CD4-positive, alpha-beta T cell treated with Interleukin-1 beta for 1 hour (primary cell): ENCODE measurements at places on chromosomes 12 and 14.

- no peak for DNase-seq
These were observed 93.1 kb upstream of the ZDHHC17 start for GRCh38 chr12:76670776-76671175.

DNA sequence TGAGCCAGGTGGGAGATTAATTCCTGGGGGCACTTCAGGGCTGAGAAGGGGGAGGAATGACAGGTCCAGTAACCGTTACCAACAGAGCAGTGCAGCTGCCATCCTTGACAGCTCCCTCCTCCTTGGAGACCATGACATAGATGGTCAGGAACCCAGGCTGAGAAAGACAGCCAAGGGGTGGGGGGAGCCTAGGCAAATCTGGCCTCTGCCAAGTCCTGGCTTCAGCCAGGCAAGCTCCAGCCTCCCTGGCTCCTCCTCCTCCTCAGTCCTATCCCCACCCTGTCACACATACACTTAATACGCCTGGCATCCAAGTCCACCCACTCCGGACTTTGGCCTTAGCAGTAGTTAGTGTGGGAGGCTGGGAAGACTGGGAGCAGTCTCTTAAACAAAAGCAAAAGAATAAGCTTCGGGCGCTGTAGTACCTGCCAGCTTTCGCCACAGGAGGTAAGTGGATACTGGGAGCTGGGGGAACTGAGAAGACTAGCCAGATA lies at the start of gene RDH5:
RDH5 (plus strand) TSS at position 323 of the 494 bp plus-strand sequence. CDS start 792 bp downstream, outside the sequence.
- DNase-seq, result no peak

DNA sequence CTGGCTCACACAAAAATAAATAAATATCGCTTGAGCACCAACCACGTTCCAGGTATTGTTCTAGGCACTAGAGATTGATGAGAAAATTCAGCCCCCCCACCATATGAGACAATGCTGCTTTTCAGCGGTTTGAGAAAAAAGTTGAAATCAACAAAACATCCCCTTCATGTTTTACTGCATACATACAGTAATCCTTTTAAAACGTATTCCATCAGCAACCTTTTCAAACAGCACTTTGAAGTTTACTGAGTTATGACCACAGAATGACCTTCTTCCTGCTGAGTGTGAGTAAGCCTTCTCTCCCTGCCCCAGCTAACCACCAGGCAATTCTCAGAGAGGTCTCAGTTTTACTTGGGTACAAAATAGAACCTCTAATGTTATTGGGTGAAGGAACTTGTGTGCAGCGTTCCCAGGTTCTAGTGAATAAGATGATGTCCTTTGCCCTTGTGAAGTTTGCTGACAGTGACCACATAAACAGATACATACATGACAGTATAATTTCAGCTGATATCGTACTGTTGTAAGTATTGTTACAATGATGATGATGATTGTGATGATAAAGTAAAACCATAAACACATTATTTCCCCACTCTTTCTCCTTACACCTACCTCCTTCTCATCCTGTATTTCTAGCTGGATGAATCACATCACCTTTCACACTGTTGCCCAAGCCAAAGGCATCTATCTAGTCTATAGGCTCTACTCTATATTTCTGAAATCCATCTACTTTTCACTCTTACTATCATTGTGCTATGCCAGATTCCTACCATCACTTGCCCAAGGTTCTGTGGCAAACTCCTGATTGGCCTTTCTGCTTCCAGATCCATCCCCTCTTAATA lies 124.4 kb upstream of the KRR1 start:
- DNase-seq, result no peak

GRCh38 chr14:64971491-64971942 lies 619 bp downstream of the RAB15 start:
- no peak for DNase-seq

DNA sequence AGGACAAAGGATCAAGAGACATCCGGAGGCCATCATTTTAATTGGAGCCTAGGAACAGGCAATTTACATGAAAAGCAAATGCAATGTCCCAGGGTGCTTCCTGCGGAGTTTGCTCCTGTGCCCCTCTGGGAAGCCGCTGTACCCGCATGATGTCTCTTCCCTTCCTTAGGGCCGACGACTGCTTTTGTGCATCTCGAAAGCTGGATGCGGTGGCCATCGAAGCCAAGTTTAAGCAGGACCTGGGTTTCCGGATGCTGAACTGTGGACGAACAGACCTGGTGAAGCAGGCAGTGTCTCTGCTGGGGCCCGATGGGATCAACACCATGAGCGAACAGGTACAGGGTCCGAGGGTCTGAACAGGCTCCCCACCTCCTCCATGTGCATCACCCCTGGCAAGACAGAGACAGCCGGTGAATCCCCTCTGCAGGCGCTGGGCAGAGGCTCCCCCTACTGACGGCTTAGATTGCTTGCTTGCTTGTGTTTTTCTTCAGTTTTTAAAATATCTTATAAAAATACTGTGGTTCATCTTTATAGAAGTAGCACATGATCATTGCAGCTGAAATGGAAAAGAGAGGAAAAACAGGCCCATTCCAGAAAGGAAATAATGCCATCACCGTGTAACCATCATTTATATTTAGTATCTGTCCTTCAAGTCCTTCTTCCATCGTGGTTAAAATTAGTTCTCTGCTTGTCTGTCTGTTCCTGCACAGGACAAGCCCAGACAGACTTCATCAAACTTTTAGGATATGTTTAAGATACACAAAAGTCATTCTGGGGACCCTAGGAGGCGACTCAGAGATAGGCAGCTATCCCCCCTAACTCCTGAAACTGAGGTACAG lies 75.4 kb upstream of the PWP1 start:
- peak; percentile 7 for DNase-seq

DNA sequence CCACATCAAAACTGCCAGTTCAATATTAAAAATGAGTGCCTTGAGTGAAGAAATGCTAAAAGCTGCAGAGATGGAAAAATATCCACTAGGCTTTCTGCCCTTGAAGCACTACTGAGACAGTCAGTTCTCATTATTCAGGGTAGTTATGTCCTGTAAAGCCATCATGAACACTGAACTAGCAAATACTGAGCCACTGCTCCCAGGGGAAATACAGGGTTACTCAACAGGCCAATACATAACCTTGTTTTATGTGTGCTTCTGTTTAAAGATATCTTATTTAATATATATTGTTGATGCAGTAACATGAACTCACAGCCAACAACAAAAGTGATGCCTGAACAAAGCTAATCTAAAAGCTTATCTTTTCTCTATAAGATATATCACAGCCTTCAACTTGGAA lies 3.3 kb downstream of the RAD52 start:
- no peak for DNase-seq

DNA sequence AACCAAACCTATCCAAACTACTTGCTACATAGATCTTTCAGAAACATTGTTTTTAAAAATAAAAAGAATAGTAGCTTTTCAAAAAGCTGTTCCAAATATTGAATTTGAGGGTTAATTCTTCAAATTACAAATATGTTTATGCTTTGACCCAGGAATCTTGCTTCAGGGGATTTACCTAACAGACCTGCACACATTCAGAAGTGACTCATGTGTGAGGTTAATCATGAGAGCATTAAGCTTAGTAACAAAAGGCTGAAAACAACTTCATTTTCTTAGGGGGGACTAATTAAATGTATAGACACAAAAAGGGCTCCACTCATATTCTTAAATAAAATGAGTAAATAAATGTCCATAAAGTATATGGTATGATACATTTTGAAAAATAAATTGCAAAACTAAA lies 672.4 kb upstream of the FLRT2 start:
- DNase-seq, result no peak

DNA sequence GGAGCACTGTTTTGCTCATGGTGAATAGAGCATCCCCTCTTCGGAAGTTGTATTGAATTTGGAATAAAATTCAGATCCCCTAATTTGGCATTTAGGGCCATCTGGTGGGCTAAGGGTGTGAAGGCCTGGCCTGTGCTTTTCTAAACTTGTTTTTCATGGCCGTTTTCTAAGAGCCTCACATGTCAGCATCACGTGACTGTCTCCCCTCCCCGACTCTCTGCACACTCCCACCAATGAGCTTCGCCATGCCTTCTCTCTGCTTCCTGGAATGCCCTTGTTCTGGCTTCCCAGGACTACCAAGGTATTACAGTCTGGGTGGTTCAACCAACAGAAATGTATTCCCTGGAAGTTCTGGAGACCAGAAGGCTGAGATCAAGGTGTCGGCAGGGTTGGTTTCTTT lies 85.3 kb downstream of the PRIMA1 start:
- DNase-seq, result no peak

GRCh38 chr12:107655281-107656065 lies 30.1 kb upstream of the PWP1 start:
- no peak for DNase-seq

DNA sequence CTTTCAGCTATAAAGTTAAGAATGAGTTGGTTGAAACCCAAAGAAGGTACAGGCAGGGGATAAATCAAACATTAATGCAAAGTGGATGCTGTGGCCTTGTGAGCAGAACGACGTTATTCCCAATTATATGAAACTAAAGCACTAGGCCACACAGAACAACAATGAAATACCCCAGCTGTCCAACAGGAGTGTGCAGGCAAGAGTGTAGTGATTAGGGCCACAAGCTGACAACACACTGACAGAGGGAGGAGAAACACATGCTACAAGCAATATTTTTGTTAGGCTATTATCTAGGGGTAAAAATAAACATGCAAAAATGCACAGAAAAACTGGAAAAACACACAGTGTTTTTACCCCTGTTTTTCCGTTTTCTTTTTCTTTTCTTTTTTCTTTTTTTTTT lies 15.0 kb downstream of the MAP3K9 start:
- no peak for DNase-seq

DNA sequence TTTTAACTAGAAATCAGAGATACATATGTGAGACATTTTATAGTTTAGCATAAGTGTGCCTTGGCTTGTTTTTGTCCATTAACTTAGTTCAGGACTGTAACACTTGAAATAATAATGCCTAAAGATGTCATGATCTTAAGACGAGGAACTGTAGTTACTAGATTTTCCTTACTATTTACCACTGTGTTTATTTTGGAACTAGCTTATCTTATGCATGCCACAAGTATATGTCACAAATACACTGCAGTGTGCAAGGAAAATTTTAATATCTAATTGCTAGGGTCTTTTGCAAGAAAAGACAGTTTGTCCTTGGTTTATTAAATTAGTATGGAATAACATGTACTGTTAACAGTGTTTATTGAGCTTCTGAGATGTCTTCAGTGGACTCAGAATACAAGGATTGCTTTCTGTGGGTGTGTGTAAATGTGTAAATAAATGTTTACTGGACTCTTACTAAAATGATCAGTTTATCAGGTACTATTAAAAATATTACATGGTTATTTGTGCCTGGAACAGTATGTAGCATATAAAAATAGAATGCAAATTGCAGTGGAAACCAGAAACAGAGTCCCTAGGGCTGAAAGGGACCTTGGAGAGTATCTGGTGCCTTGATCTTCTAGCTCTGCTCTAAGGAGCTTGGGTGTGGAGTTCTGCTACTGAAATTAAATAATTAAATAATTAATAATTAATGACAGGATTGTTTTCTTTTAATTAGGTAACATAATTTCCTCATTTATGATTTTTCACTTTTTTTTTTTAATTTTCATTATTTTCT lies 58.1 kb downstream of the FGD4 start:
- no peak for DNase-seq

GRCh38 chr14:71290960-71291466 lies 383.8 kb downstream of the PCNX1 start:
- DNase-seq, result peak; percentile 52

- no peak for DNase-seq
These were observed 29.3 kb upstream of the PITPNM2 start for GRCh38 chr12:123180171-123180570.
